ENCODE measurements at places on chromosomes 2 and 18.

DNA sequence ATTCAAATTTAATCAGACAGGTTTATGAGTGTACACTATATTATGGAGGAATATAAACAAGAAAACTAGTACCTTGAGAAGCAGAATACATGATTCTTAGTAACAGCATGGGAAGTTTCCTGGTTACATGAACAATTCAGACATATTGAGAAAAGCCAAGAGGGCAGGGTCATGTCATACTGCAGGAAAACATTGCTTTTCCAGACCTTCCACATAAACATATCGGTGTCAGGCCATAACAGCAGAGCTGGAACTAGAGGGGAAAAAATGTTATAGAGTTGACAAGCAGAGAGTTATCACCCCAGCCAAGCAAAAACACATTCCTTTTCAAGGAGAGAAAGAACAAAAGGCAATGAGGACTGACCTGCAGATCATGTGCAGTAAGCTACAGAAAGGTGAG is 74.7 kb upstream of the ZNF236 start:
- DNase-seq: no peak

GRCh38 chr2:117942551-117942950 is 71.3 kb downstream of the CCDC93 start:
- DNase-seq: no peak

DNA sequence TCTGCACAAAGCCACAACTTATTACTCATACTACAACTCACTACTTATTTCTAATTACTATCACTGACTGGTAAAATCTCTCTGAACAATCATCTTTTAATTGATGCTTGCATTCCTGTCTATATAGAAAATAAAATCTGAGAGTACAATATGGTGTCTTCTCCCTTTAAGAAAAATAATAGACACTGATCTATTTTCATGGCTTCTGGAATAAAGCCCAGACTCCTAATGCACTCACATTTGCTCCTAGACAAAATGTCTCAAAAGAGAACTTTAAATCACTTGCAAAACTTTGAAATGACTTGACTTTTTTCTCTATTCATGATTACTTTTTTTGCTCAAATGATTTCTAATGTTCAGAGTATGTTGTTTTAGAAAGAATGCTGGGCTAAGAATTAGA is 28.7 kb downstream of the ESCO1 start:
- DNase-seq: no peak

DNA sequence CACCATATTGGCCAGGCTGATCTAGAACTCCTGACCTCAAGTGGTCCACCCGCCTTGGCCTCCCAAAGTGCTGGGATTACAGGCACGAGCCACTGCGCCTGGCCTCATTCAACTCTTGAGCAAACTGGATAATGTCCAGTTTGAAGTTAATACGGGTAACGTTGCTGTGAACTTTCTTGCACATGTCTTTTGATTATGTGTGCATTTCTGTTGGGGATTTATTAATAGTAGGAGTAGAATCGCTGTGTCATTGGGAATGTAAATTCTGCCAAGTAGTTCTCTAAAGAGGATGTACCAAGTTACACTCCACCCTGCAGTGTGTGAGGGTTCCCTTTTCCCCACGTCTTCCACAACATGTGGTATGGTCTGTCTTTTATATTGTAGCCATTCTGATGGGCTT is 6.2 kb downstream of the IMPA2 start:
- no peak for DNase-seq

DNA sequence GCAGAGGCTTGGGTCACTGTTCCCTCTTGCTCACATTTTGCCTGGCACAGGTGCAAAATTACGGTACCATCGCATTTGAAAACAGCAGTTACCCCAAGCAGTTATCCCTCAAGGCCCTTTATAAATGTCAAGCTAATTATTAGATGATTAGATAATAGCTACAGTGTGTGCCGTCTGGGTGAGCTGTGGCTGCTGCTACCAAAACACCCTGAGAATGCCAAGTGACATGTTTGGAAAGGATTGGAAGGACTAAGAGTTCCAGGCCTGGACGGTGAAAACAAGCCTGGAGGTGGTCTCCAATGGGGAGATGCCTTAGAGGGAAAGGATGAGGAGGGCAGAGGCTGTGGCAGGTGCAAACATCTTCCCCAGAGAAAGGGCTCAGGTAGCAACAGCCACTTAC is 120.6 kb downstream of the CAPN13 start:
- DNase-seq: no peak

DNA sequence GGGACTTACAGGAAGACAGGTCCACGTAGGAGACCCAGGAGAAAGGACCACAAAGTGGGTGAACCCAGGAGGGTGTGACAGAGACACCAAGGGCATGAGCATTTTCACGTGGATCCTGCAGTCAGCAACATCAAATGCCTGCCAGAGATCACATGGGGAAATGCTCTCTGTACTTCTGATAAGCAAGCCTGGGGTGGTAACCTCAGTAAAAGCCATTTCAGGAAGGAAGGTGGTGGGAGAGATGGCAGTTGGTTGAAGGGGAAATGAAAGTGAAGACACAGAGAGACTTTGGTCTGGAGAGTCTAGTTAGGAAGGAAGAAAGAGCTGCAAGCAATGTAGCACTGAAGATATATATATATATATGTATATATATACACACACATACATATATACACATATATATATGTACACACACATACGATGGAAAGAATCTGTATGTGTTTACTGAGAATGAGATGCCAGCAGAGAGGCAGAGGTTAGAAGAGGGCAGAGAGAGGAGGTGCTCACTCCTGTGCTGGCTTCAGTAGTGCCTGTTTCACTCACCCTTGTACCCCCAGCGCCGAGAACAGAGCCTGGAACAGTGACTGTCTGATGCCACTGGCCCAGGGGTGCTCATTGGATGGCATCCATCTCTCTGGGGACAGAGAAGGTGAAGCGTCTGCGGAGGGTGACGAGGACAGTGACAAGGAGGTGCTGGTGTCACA is 314.9 kb downstream of the AFF3 start:
- no peak for DNase-seq

DNA sequence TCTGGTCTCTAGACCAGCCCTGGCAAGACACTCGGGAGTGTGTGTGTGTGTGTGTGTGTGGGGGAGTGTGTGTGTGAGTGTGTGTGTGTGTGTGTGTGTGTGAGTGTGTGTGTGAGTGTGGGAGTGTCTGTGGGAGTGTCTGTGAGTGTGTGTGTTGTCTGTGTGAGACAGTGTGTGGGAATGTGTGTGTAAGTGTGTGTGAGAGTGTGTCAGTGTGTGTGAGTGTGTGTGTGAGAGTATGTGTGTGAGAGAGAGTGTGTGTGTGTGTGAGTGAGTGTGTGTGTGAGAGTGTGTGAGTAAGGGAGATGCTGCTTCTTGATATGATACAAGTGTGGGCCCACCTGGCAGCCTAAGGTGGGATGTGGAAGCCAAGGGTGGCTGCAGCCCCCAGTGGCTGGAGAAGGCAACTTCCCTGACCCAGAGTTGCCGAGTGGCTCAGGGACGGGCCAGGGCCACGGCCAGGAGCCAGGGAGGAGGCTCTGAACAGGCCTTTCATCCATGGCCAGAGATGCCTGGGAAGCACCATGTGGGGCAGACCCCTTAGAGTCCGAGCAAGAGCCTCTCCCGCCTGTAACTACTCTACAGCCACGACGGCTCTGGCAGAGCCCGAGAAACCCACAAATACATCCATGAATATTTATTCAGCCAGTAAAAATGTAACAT is 159.3 kb upstream of the MYCN start:
- no peak for DNase-seq

GRCh38 chr2:222360146-222360545 is 61.3 kb upstream of the PAX3 start:
- no peak for DNase-seq

GRCh38 chr18:22219568-22220355 is 50.4 kb downstream of the GATA6 start:
- DNase-seq: no peak

- no peak for DNase-seq
Measured at GRCh38 chr2:196434217-196434616, 205.3 kb upstream of the CCDC150 start.

DNA sequence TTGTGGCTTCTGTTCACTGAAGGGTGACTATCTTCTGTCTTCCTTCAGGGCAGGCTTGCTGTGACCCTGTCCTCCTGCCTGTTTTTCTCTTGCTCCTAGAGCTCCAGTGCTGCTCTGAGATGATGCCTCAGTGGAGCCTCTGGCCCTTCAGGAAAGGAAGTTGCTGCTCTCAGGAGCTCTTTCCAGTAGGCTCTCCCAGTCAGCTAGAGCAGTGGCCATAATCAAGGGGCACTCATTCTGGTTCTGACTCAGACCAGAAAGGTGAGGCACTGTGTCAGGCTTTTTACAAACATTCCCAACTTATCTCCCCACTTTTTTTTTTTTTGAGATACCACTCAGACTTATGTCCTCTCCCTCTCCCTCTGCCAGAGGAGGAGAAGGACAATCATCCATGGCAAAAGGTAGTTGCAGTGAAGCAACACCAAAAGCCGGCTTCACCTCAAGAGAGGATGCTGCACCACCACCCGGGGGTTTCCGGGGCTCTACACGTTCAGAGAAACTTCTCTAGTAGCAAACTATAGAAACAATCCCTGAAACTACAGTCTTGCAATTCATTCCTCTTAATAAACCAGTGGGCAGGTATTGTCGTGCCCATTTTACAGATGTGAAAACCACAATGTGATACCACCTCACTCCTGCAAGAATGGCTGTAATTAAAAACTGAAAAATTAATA is 115.4 kb downstream of the ACTR3 start:
- no peak for DNase-seq

DNA sequence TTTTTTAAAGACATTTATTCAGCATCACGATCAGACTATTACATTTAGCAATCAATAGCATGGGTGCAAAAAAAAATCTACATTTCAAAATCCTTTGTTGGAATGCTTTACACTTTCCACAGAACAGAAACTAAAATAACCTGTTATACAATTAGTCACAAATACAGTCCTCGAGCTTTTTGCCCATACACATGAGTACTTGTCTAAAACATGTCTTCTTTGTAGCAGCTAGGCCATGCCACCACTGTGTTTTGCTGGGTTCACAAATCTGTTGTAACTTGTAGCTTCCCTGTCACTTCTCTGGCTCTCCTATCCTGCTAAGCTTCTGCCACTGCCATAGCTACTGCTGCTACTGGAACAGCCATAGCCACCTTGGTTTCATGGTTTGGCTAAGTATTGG is 24.4 kb upstream of the ADAM23 start:
- DNase-seq: no peak

GRCh38 chr2:108552566-108552965 is 18.3 kb downstream of the LIMS1 start:
- no peak for DNase-seq

GRCh38 chr2:242024751-242025355 is 155.3 kb downstream of the RTP5 start:
- DNase-seq: no peak

- DNase-seq: no peak
Measured at GRCh38 chr18:79465392-79465991, 69.8 kb downstream of the NFATC1 start.

DNA sequence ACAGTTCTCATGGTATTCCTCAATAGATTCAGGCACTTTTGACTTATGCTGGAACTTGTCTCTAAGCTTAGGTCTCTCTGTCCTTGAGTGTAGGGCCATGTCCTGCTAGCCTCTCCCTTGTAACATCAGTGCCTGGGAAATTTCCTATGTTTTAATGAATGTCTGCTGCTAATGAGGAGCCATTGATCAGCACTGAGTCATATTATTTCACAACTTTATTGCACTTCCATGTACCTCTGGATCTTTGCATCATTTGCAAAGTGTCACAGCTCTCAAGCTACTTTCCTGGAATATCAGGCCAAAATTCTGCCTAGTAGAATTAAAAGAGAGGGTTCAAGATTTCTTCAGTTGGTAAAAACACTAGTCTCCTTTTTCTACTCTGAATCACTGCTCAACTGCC is 102.5 kb downstream of the GAREM1 start:
- DNase-seq: no peak

DNA sequence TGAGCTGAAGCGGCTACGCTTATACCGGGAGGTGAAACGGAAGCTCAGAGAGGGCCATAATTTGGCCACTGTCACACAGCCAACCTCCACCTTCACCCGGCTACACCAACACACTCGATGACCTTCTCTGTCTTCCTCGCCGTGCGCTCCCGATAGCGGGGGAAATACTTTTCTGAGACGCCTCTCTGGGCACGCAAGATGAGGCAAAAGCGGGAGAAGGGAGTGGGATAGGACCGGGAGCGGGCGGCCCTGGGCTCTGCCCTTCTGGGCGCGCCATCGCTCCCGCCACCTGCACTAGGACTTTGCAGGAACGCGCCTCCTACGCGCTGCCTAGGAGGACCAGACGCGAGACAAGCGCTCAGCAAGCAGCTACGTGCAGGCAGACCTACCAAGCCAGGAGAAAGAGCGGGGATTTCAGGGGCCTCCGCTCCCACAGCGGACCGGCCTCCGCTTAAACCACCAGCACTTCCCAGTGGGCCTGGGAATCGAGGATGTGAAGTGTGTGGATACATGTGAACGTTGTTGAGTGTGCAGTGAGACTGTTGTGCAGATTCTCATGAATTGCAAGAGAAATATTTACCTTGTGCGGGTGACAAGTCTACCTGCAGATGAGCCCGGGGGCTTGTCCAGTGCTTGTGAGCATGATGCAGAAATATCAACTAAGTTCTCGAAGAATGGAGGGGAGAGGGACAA is 11.4 kb downstream of the SIX3 start:
- no peak for DNase-seq

DNA sequence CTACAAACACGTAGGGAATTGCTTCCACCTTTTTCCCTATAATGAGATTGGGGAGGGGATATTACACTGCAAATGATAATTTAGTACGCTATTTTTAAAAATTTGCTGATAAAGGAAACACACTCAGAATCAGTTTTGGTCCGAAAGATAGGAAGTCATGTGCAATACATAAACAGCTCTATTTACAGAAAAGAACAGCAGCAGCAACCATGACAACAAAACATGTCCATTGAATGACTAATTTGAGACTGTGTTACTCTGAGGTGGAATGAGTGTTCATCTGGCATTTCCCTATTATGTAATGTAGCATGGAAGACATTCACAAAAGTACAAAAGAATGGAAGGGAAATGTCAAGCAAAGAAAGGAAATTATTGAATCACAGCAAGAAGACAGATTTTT is 337.2 kb downstream of the NBAS start:
- DNase-seq: no peak

DNA sequence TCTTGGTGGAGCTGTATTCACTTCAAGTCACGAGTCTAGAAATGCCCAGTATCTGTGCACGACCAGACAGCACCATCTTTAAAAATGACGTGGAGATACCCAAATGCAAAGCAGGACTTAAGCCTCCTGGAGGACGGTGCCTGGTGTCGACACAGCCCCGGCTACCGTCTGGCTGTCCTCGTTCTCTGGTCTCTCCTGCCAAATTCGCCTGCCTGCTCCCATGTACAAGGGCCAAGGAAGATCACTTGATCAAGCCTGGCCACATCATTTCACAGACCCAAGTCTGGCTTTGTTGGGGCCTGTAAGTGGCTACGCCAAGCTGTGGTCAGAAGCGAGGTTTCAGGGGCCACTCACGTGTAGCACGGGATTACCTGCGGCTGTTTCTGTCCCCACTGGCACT is 9.4 kb downstream of the ODC1 start:
- no peak for DNase-seq
